ENCODE measurements at places on chromosomes 3 and 15. TPM values are rescaled to one million over a fixed set of nuclear protein-coding genes. Genes with fewer than 3 reads are reported as not detected.

The PRSS50 gene
- not detected for total RNA-seq

The PSTPIP1 gene
- 1.3 TPM for total RNA-seq

The HCLS1 gene
- total RNA-seq = 5.1 TPM

The DNAH1 gene
- 1.6 TPM for total RNA-seq

The PIGX gene
- 20.0 TPM for total RNA-seq

The NDUFB5 gene
- 98.9 TPM for total RNA-seq

The GPX1 gene
- total RNA-seq = 296 TPM

The ZNF280D gene
- total RNA-seq = 14.6 TPM

The LRRIQ4 gene
- not detected for total RNA-seq

The CKMT1B gene
- 50.7 TPM for total RNA-seq

The ONECUT1 gene
- total RNA-seq = not detected

The WWTR1 gene
- total RNA-seq = 30.7 TPM

The CLSTN2 gene
- 1.5 TPM for total RNA-seq

GRCh38 chr15:29043736-29044502 lies 158.1 kb downstream of the APBA2 start:
- ATAC-seq = no peak

DNA sequence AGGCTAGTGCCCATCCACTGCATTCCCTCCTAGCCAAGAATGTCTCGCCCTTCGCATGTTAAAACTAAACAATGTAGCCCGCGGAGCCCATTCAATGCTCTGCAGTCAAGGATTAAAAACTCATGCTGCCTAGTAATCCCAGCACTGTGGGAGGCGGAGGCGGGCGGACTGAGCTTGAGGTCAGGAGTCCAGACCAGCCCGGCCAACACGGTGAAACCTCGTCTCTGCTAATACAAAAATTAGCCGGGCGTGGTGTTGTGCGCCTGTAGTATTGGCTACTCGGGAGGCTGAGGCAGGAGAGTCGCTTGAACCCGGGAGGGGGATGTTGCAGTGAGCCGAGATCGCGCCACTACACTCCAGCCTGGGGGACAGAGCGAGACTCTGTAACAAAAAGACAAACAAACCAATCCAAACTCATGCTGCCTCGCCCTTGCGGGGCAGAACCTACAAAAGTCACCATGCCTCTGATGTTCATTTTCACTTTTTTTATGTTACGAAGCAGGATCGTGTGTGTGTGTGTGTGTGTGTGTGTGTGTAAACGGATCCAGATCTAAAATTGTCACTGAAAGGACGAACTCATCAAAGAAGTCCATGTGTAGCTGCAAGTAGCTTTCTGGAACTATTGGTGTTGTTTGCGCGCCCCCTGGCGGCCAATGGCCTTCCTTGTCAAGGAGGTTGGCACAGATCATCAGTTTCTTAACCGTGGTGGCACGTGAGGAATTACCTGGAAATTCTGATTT lies 54.8 kb upstream of the SPESP1 start:
- peak; percentile 79 for ATAC-seq

GRCh38 chr3:15794303-15794771 lies 3.4 kb downstream of the ANKRD28 start:
- no peak for ATAC-seq

- no peak for ATAC-seq
Measured at GRCh38 chr3:156594219-156594683, 39.3 kb upstream of the SSR3 start.

DNA sequence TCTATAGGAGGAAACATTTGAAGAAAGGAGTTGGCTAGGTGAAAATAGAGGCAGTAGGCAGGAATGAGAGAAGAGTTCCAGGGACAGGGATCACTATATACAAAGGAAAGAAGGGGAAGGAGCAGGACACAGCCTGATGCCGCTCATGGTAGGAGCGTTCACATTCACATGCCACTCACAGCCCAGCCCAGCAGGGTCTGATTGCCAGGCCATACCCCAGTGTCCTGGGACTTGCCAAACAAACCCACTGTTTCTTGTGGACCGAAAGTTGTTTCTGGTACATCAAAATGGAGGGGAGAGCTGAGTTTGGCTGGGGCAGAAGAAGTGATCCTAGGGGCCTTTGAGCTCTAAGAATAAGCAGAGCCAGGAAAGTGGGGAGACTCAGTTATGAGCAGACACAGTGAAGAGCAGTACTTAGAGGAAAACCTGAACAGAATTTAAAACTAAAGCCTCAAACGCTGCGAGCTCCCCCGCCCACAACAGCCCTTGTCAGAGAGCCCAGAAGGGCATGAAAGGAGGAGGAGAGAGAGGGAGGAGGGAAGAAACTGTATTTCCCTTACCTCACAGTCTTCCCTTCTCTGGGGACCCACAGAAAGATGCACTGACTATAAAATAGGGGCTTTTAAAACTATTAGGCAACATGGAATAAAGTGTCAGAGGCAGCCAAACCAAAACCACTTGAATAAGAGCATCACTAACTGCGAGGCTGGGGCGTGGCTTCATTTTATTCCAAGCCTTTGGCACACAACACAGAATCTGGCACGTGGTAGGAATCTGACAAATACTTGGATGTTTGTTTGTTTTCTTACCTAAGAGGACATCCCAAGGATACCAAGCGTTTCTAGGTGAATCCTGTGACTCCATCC lies 129.0 kb downstream of the RPL22L1 start:
- ATAC-seq = no peak

GRCh38 chr3:13420831-13421765 lies 976 bp upstream of the NUP210 start:
- peak; percentile 36 for ATAC-seq

GRCh38 chr15:89785774-89786140 lies 9.6 kb downstream of the MESP2 start:
- ATAC-seq = no peak

DNA sequence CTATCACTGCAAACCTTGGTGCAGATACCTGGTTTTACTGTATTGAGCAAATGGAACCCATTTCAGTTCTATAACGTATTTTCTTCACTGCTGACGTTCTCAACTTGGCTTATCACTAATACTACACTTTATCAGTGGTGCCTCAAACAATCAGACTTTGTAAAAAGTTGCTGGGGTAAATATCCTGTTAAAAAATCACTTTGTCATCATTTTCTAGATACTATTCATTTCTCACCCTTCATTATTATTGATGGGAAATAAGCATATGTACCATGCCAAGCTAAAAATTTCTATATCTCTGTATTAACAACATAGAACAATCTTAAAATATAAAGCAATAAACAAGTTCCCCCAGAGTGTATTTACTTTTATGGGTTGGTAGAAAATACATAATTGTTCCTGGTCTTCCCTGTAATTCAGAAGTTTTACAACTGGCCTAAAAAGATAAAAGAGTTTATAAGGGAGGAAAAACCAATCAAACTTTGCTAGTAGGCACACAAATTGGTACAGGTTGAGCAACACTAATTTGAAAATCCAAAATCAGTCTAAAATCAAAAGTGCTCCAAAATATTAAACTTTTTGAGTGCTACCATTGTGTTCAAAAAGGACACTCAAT lies 33.2 kb downstream of the CIP2A start:
- ATAC-seq = no peak

DNA sequence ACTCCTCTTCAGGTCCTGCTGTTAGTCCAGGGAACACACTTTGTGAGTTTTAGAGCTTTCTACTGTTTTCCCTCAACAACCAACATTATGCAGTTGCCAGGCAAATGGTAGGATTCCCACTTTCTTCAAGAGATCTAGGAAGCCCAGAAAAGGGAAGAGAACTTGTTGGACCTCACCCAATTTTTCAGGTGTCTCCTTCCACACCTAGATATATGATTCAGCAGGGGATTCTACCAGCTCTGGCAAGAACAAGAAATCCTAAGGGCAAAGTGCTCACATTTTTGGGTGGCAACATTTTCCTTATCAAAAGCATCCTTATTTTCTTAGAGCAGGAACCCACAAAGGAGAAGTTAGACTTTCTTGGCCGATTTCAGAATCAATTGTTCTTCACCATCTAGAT lies 57.4 kb downstream of the PRICKLE2 start:
- no peak for ATAC-seq

- no peak for ATAC-seq
Measured at GRCh38 chr3:2172561-2173171, 74.0 kb downstream of the CNTN4 start.

DNA sequence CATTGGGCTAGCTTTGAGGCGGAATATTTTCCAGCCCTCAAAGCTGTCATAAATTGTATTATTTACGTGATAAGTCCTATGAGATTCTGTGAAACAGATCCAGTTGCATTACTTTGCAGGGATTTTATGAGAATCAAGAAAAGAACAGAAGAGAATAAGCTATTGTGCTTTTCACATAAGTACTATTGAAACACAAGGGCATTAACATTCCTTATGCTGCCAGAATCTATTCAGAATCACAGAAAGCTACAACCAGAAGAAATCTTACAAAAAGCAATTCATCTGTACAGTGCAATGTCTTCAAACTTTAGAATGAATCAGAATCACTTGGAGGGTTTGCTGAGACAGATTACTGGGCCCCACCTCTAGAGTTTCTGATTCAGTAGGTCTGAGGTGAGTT lies 10.6 kb upstream of the CACNA1D start:
- ATAC-seq = no peak

GRCh38 chr3:99901200-99901926 lies 83.7 kb downstream of the CMSS1 start:
- no peak for ATAC-seq

DNA sequence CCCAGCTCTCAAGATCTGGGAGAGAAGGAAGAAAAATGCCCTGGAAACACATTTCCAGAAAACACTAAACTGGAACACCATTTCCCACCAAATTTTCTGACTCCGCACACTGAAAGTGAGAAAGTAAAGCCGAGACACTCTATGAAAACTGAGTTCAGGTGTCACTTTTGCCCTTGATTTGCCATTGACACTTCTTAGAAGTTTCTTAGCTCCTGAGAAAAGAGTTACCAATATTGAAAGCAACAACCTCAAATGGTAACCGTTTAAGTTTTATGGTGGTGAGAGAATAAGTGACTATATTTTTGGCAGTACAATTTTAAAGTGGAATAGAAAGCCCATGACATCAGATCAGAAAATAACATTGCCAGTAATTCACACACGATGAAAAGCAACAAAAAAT lies 39.0 kb downstream of the CD86 start:
- ATAC-seq = no peak

GRCh38 chr15:60091157-60091556 lies 87.0 kb downstream of the FOXB1 start:
- peak; percentile 97 for ATAC-seq

DNA sequence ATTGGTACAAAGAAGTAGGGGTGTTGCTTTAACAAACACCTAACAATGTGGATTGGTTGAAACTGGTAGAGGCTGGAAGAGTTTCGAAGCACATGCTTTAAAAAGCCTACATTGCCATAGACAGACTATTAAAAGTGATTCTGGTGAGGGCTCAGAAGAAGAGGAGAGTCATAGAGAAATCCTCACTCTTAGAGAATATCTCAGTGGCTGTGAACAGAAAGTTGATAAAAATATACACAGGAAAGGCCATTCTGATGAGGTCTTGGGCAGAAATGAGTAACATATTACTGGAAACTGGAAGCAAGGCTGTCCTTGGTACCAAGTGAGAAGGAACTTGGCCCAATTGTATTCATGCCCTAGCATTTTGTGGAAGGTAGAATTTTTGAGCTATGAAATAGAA lies 173.7 kb upstream of the CRBN start:
- no peak for ATAC-seq

DNA sequence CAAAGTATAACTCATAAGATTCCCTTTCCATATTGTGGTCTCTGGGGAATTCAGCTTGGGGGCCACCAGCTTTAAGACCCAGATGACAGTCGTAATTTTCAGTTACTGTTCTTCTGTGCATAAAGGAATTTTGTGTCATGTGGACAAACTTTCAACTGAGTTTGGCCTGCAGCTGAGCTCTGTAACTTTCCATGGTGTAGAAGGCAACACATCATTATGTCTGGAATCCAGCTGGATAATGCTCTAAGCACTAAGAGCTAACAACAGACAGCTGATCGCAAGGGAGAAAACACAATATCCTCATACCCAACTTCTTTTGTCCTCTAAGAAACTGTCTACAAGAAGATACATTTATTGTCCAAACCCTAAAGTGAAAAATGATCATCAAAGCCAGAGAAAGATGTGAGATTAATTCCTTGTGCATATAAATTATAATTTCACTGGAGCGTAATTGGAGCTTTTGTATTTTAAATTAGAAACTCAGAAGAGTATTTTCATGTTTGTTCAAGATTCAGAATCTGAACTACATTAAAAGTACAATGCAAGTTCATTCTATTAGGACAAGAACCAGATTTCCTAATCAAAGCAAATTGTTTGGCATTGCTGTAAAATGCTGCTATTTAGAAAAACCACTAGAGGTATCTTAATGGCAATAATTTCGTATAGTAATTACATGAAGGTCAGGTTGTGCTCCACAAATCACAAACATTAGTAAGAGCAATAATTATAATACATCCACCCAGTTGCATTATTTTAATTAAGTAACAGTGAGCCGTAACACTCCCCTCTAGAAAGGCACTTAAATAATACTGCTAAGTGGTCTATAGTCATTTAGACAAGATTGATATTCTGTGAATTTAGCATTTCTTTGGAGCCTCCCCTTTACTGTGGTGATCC lies 218.8 kb downstream of the ATP8B4 start:
- no peak for ATAC-seq

- no peak for ATAC-seq
Measured at GRCh38 chr15:94298364-94298763, 67.0 kb downstream of the MCTP2 start.

Data from esophagus mucosa (tissue), 1 donor.